ENCODE measurements at places on chromosomes 6 and 20. TPM values are rescaled to one million over a fixed set of nuclear protein-coding genes. Genes with fewer than 3 reads are reported as not detected.

Gene NR2E1
- 0.31 TPM for total RNA-seq

Gene ANKRD66
- total RNA-seq: not detected

Gene C20orf173
- total RNA-seq: not detected

Gene TGM2
- 23.4 TPM for total RNA-seq

Gene CDSN
- total RNA-seq: not detected

Gene ADGB
- not detected for total RNA-seq

Gene FRK
- 0.14 TPM for total RNA-seq

Gene SALL4
- 55.8 TPM for total RNA-seq

Gene DIDO1
- 36.5 TPM for total RNA-seq

Gene PAX1
- not detected for total RNA-seq

Gene RBPJL
- not detected for total RNA-seq

Gene BPI
- not detected for total RNA-seq

DNA sequence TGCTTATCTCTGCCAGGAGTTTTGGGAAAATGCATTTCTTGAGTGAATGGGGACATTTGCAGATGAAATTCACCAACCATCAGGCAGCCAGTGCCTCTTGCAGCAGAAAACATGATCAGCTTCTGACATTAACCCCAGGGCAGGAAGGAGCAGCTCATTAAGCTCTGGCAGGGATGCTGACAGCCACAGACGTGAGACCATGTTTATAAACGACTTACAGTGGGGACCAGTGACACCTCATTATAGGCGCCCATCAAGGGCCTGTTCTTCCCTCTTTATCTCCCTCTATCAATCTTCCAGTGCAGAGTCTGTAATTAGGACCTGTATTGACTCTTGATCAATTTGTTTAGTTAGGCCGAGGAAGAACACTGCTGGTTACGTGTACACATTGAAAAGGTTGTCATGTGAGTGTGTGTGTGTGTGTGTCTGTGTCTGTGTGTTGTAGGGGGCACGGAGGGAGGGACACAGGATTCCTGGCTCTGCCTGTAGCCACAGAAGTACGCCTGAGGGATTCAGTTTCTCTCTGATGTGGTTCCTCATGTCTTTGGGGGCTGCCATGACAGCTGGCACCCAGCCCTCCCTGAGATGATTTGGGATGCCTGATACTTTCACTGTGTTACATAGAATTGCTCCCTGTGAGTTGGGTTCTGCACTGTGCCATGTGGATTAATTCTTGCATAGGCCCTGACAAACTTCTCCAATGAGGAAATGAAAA lies 428.4 kb upstream of the CHD6 start:
- DNase-seq: no peak

DNA sequence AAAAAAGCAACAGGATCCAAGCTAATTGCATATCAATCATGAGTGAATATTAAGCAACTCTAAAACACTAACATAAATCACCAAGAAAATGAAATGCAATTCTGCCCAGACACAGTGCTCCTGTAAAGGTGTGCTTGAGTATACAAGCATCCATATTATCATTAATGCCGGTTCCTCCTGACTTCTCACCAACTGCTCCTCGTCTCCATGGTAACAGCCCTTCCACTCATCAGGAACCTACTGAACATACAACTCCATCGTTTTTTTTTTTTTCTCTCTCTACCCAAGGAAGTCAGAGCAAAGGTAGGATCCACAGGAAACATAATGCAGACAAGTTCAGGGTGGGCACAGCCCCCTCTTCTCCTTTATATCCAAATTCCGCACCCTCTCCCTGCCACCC lies 12.4 kb downstream of the GABBR1 start:
- DNase-seq: peak; percentile 29

DNA sequence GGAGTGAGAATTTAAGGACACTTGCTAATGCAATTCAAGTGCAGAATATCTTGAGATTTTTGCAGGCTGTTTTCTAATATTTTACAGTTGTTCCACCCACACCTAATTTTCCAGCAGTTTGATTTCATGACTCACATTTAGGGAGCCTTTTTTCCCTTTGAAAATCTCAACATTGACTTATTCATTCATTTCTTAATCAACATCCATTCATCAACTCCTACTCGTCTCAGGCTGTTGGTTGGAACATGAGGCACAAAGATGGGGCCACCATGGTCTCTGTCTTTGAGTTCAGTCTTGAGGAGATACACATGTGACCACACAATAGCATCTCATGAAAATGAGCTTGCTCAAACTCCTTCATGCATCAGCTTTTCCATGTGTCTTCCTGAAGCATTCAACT lies 135.6 kb downstream of the UNC5CL start:
- no peak for DNase-seq

DNA sequence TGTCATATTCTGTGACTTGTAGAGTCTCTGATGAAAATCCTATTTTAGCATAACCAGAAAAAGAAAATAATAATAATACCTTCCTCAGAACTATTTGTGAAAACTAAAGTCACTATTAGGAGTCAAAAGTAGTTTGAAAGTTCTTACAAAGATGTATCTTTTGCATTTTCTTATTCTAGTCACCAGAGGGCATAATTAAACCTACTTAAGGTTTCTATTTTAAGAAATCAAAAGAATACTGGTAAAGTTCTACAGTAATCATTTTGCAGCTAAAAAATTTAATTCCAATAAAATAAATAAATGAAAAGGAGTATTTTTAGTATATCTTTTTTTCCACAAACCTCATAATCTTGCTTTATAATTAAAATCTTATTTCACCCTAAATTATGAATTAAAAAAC lies 28.0 kb upstream of the MCM9 start:
- DNase-seq: peak; percentile 9

GRCh38 chr6:7268362-7268761 lies 44.6 kb downstream of the SSR1 start:
- no peak for DNase-seq

- no peak for DNase-seq
These were observed 124.1 kb upstream of the RPS6KA2 start for GRCh38 chr6:166751051-166751595.

DNA sequence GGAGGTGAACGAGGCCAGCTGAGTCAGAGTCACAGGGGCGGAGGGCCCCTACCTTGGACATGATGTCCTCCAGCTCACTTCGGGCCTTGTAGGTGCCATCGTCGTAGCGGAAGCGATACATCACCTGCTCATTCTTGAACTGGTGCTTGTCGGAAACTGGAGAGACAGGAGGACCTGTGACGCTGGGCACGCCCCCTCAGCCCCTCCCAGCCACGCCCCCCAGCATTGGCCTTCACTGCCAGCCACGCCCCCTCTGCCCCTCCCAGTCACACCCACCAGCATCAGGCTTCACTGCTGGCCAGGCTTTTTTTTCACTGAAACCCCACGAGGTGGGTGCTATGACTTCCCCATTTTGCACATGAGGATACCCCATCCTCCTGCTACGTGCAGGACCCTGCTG lies 148.2 kb downstream of the PREX1 start:
- DNase-seq: no peak

DNA sequence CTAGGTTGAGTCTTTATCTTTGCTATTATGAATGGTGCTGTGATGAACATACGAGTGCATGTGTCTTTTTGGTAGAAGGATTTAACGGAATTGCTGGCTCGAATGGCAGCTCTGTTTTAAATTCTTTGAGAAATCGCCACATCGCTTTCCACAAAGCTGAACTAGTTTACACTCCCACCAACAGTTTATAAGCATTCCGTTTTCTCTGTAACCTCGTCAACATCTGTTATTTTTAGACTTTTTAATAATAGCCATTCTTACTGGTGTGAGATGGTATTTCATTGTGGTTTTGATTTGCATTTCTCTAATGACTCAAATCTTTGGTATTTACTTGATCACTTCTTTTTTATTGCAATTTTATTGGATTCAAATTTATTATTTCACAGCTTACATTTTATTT lies 117.4 kb upstream of the HDGFL1 start:
- DNase-seq: no peak

GRCh38 chr20:41865938-41866337 lies 247.8 kb upstream of the CHD6 start:
- no peak for DNase-seq

- DNase-seq: peak; percentile 42
These were observed 2.2 kb downstream of the TAF4 start for GRCh38 chr20:62063315-62063980.

GRCh38 chr6:167684276-167685104 lies 142.2 kb upstream of the AFDN start:
- DNase-seq: no peak

DNA sequence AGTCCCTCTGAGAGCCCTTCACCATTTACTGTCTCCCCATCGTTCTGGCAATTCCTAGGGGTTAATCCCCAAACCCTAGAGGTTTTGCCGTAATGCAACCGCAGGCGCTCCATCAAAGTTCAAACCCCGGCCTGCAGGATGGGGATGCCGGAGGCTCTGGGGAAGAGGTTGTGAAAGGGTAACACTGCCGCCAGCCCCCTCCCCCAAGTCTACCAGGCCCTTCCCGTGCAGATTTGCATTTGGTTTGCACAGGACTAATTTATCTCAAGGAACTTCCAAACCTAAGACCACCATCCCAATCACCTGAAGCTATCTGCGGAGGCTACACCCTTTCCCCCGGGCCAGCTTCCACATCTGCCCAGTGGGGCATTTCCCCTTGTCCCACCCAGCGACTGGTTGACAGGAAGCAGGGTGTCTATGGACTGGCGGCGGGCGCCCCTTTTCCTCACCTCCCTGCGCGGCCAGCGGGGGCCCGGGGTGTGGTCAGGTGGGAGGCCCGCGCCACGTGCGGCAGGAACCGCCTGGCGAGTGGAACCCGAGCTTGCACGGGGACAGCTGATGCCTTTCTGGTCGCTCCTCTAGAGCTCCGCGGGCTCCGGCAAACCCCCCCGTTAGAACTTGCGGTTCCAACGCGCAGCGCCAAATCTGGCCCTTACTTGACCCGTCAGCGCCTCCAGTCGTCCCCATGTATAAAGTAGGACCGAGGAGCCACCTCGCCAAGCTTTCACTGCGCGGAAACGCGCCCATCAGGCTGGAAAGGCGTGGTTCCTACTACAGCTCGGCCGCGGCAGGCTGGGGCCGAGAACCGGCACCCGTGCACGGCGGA lies 9.4 kb upstream of the SLC4A11 start:
- DNase-seq: no peak
